ENCODE measurements at places on chromosomes 3 and 15.

- no peak for DNase-seq
These were observed 5.5 kb downstream of the CPLX3 start for GRCh38 chr15:74831813-74832495.

GRCh38 chr15:66962522-66962921 is 102.9 kb upstream of the SMAD3 start:
- no peak for DNase-seq

DNA sequence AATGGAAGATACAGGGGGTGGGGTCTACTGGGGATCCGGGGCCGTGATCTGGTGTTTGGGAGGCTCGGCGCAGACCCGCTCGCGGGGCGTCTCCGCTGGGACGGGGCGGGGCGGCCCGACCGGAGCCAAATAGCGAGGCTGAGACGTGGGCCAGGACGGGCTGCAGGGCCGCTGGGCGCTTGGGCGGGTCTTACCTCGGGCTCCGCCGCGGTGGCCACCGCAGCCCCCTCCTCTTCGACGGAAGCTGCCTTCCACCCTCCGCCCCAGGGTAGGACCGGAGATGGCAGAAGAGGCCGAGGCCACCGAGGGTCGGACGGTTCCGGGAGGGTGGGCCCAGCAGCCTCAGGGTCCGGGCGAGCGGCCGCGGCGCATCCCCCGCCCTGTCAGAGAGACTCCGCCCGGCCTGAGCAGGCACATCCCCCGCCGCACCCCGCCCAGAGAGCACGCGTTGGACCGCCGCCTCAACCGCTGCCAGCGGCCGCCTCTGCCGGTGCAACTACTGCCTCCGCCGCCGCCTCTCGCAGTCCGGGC is 399 bp downstream of the MYO9A start:
- no peak for DNase-seq

DNA sequence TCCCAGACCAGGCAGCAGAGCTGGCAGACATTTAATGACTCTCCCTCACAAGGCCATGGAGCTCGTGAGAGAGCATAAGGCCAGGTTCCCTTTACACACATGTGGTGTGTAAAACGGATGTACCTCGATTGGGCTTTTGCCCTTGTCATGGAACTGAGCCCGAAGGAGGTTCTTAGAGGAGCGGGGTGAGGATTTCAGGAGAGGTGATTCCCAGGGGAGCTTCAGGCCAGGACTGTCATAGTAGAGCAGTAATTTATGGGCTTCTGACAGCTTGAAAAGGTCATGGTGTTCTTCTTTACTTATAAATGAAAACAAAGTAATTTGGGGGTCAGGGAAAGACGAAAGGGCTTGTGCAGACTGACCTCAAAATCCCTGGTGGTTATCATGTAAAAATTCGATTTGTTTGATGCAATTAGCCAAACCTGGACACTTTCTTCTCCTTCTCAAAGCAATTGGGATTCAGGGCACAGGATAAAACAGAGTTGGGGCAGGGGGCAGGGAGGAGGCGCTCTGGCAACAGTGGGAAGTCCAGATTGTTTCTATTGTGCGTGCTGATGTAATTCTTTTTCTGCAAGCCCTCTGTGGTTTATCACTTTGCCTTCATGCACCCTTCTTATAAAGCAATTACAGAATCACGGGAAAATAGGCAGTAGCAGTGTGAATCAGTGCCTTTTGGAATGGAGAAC is 51.0 kb downstream of the CACNA1D start:
- DNase-seq: no peak

DNA sequence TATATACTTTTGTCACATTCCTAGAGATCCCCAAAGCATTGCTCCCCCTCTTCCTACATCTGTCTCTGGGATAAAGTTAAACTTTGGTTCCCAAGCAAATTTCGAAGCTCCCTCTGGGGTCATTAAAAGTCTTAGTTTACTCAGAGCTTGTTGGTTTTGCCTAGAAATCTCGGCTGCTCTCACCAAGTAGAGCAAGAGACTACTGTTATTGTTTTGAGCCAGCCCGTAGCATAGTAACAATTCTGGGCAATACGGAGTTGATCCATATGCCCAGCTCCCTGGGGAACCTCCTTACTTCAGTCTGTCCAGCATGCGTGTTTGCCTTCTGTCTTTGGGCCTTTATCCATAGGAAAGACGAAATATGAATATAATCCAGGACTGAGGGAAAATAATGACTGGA is 10.0 kb upstream of the P3H2 start:
- DNase-seq: peak; percentile 57

DNA sequence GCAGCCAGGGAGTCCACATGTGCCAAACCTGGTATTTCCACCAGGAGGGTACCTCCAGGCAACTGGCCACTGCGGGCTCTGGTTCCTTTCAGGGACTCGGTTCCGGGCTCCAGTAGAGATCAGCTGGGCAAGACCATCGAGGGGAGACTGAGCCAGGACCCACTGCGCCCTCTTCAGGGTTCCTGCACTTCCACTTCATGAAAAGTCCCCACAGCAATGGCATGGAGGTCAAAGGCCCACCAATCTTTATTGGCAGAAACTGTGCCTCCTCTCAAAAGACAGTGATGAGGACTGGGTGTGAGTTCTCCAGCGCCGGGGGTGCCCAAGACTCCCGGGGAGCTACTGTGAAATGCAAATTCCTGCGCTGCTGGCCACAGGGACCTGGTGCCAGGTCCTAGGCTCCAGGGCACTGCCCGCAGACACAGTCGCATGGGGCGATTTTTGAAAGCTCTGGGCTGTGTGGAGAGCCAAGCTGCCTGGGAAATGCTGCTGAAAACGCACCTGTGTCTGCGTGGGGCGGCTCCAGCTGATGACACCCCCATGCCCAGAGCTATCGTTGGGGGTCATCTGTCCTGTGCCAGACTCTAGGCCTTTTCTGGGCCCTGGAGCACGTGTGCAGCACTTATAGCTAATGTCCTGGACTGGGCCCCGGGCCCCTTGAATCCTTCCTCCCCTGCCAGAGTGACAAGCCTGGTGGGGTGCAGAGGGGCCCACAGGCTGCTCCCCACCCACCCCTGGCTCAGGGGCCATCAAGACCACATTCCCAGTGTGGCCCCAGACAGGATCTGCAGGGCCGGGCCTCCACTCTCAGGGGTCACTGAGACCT is 144.0 kb downstream of the NSMCE3 start:
- DNase-seq: no peak

DNA sequence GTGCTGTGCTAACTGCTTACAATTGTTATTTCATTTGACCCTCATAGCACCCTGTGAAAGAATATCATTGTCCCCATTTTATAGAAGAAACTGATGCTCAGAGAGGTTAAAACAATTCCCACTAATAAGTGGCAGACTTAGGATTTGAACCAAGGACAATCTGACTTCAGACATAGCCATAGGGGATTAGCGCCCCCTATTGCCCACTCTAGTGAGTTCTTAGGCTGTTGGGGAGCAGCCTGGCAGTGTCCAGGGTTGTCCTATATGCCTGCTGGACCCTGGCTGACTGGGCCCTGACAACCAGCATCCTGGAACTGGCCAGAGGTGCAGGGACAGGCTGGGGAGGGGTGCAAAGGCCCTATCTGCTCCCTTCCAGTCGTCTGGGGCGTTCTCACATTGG is 15.4 kb downstream of the DPH3 start:
- peak; percentile 50 for DNase-seq

DNA sequence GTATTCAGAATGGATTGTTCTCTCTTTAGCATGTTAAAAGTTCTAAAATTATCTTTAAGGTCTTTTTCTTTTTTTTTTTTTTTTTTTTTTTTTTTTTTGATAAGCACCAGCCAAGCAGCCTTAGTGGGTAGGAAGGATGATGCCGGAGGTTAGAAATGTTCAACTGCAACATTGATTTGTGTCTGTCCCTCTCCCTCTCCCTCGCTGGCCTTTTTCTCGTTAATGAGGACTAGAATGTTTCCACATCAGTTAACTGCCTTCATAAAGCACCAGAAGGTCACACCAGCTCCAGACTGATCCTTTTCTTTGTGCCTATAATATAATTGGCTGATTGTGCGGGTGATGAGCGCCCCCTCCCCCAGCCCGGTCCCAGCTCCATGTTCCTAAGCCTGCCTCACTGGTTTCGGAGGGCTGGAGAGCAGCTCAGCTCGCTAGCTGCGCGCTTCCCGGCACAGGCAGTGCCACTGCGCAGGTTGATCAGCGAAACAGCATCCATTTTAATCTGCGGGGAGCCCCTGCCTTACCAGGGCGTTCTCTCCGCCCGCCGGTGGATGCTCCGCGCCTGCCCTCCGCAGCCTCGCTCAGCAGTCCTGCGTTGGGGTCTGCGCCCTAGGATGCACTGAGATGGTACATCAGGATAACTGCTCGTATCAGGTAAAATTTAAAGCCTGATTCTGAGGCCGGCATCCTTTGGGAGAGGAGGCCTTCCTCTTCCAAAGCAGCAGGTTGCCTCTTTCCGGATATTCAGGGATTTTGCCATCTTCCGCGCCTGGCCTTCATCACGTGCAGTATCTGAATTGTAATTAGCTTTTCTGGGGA is 148.9 kb upstream of the IL12A start:
- peak; percentile 98 for DNase-seq

DNA sequence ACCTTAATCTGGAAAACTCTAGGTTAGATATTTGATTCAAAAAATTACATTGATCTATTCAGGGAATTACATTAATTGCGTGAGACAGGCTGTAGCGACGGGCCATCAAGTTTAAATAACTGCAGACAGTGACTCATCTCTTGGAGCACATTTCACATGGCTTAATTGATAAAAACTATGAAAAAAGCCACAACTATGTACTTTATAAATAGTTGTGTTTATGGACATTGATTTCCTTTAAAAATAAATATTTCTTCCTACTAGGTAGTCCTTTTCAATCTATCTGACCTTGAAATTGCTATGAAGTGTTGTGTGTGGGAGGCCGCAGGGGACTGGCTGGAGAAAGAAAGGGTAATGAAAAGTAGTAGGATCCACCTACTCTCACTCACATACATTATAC is 157.8 kb downstream of the IL1RAP start:
- no peak for DNase-seq

DNA sequence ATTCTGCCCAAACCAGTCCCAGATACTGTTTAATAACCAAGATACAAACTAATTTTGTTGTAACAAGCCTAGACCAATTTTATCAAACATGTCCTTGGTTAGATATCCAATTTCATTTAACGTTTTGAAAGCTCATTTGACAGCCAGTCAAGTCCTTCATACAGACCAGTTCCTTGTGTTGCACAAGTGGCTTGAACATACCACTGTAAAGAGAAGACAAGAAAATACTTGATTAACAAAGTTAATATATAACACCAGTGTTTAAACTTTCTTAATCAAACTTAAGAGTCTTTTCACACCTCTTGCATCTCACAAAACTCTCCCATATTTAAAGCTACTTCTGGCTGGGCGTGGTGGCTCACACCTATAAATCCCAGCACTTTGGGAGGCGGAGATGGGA is 16.0 kb downstream of the PDE12 start:
- DNase-seq: no peak

GRCh38 chr3:16284633-16285032 is 19.6 kb downstream of the OXNAD1 start:
- DNase-seq: no peak

- DNase-seq: no peak
These were observed 32.7 kb upstream of the TPRG1 start for GRCh38 chr3:189138901-189139610.

- DNase-seq: no peak
These were observed 74.2 kb downstream of the SNTN start for GRCh38 chr3:63726656-63727055.

DNA sequence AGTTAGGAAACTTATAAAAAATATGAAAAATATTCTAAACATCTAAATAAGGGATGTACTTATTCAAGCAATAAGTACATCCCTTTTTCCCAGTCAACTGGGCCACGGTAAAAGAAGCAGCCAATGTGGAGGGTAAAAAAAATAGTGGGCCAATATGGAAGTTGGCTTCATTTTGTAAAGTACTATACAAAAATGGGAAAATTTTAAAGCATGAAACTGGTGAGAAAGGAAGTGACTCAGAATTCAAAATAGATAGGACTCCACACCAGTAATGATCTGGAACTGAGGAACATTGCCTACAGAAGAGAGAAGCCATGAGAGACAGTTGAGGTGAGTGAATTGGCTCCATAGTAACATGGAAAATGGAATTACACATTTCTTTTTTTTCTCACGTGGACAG is 108.9 kb downstream of the FNDC3B start:
- no peak for DNase-seq

DNA sequence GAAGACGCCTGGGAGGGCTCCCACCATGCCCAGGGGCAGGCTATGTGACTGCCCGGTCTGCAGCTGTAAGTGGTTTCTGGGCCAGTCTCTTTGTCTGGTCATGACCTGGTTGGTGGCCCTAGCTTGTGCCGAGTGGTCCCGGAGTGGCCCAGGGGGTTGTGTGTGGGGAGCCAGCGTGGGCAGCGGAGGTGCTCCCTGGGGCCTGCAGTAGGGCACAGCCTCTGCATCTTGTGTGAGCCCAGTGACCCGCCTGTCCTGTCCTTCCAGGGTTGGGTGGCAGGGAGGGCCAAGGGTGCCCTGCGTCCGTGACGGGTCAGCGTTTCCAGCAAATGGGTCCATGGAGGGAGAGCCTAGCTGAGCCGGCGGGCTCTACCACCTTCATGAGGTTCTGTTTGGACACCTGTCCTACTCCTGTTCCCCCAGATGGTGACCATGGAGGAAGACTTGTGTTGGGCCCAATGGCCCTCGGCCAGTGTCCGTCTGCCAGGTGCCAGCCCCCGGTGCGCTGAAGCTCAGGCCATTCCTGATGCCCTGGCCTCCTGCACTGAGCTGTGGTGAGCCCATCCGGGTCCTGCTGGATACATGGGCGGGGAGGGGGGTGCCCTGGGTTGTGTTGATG is 215.4 kb downstream of the SNRPN start:
- DNase-seq: no peak

DNA sequence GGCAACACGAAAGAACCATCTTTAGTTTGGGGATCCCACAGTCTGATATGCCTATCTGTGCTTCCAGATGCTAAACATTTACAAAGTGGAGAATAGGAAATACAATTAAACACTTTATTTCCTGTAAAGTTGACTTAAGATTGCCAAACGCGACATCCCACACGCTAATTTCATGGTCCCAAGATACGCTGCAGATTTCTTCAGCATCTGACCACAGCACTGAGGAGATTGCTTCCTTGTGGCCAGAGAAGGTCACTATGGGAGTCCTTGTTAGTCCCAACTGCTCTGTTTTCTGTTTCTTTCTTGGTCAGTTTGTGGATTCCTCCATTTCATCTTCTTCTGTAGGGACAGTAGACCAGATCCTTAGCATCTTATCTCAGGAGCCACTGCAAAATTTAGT is 43.3 kb downstream of the ASB7 start:
- no peak for DNase-seq

DNA sequence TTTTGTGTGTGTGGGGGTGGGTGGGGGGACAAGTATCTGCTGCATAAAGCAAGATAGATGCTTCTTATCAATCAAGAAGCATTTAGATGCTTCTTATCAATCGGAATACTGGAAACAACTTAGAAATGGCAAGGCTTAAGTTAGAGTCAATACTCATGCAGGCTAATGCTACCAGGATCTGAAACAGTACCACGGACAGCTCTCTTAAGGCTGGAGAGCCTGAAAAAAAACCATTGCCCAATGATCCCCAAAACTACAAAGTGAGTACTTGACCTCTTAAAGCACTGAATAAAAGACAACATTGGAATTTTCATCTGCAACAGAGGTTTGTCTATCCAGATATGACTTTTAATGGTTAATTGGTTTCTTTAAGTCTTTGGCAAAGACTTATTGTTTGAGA is 262.3 kb downstream of the GAP43 start:
- no peak for DNase-seq

All from NCI-H524 (cell line).